CD4-positive, alpha-beta T cell treated with Interleukin-1 beta for 1 hour (primary cell): ENCODE measurements at places on chromosomes 12 and 14.
A peak's percentile ranks its signal among the peaks of the same experiment; 100 is the strongest.

GRCh38 chr12:54266852-54267251, 13.1 kb downstream of the CBX5 start:
- DNase-seq = no peak

GRCh38 chr12:47943623-47944340, 19.6 kb upstream of the TMEM106C start:
- DNase-seq = no peak

- DNase-seq = no peak
These were observed 85.5 kb downstream of the CPSF2 start for GRCh38 chr14:92207012-92207927.

DNA sequence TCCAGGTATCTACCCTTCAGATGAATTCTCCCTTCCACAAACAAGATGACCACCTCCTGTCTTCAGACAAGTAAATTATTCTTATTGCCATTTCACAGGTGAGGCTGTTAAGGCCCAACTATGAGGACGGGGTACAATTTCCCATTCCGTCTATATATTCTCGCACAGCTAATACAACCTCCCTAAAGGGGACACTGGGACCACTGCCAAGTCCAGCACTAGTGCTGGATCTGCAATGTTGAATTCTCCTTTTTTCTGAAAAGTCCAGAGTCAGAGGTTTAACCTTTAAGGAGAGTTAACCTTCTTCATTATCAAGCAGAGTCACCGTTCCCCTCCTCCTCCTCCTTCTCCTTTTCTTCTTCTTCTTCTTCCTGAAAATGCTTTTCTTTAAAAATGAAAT, 130.4 kb upstream of the PARP11 start:
- DNase-seq = no peak

- DNase-seq = no peak
These were observed 77.2 kb upstream of the DCD start for GRCh38 chr12:54725233-54725843.

- no peak for DNase-seq
These were observed 36.4 kb upstream of the AEBP2 start for GRCh38 chr12:19402743-19403431.

GRCh38 chr14:53110096-53110495, 43.0 kb downstream of the DDHD1 start:
- DNase-seq = no peak

GRCh38 chr14:103001651-103002396, 55.5 kb downstream of the CDC42BPB start:
- DNase-seq = no peak

DNA sequence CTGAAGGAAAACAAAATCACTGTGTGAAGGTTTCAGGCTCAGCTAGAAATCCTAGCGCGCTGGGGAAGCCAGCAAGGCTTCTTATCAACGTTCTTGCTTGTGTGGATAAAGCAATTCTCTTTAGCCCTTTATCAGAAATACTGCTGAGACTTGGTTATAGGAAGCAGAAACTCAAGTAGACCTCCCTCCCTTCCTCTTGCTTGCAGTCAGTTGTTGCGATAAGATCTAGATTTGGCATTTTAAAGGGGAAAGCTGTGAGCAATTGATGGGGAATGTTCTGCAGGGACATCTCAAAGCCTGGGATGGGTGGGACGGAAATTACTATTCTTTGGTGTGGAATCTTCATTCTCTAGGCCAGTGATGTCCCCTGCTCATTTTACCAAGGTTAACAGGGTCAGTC, 76.4 kb upstream of the ANO4 start:
- DNase-seq = no peak

DNA sequence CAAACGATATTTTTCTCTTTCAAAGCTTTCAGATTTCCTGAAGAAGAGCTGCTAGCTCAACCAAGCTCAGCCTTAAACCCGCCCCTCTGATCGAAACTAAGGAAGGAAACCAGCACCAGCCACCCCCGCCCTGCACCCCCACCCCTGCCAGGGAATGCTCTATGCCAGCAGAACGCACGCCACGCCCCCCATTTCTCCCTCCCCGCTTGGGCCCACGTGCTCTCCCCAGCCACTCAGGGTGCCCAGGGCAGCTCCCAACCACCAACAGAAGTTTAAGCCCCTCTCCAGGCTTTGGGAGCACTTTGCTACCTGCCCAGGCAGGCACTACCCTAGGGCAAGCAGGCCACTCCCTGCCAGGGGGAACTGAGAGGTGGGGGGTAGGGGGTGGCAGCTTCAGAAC, 18.8 kb upstream of the KRT78 start:
- DNase-seq = peak; percentile 53

DNA sequence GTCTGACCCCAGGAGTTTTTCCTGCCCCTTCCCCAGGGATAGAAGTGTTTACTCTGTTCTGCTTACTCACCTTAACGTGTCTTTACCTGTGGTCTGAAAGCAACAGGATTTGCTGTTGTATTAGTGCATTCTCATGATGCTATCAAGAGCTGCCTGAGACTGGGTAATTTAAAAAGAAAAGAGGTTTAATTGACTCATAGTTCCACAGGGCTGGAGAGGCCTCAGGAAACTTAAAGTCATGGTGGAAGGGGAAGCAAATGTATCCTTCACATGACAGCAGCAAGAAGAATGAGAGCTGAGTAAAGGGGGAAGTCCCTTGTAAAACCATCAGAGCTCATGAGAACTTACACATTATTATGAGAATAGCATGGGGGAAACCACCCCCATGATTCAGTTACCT, 240.4 kb downstream of the SNAPC1 start:
- no peak for DNase-seq

DNA sequence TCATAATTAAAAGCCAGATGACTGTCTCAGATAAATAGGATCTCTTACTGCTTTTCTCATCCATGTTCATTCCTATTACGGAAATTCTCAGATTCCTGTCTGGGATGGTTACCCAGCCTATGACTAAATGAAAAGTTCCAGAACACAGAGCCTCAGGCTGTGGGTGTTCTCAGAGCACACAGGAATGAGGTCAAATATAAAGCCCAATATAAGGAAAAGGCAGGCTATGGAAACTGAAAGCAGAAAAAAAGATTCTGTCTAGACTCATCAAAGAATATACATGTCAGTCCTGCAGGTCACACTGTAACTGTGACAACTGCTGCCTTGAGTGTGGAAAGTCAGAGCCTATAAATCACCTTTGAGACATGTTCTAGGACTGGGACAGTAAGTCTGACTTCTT, 64.3 kb downstream of the DCAF5 start:
- no peak for DNase-seq

- DNase-seq = no peak
These were observed 45.1 kb upstream of the HMGA2 start for GRCh38 chr12:65779091-65779642.

DNA sequence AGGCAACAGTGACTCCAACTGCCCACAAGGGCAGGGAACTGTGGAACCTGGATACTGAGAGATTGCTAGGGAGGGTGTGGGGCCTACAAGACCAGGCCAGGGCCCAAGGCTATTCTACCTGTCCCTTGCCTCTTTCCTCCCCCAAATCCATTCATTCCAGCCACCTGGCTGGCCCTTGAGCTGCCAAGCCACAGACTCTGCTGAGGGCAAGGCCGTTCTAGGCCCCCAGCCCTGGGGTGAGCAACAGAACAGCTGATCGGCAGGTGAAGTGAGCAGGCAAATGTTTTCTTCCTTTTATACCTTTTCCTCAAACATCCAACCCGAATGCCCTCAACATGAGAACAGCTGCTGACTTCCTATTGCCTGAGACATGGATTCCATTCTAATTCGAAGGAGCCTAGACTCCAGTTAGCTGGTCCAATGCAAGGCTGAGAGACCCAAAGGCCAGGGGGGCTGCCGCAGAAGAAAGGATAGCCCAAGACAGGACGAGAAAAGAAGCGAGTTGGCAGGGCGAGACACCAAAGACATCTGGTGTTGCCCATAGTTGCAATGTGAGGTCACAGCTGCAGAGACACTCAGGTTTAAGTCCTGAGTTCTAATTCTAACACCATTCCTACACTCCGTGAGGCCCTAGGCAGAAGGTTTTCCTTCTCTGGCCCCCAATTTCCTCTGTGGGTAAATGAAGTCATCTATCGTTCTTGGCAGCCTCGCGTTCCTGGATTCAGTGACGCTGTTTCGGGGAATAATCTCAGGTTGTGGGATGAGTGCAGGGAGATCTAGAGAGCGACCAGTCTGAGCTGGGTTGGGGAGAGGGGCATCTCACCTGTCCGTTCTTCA, 1.7 kb downstream of the C1QL4 start:
- DNase-seq = no peak

- DNase-seq = peak; percentile 89
These were observed 41.5 kb downstream of the BCL11B start for GRCh38 chr14:99230208-99231151.

DNA sequence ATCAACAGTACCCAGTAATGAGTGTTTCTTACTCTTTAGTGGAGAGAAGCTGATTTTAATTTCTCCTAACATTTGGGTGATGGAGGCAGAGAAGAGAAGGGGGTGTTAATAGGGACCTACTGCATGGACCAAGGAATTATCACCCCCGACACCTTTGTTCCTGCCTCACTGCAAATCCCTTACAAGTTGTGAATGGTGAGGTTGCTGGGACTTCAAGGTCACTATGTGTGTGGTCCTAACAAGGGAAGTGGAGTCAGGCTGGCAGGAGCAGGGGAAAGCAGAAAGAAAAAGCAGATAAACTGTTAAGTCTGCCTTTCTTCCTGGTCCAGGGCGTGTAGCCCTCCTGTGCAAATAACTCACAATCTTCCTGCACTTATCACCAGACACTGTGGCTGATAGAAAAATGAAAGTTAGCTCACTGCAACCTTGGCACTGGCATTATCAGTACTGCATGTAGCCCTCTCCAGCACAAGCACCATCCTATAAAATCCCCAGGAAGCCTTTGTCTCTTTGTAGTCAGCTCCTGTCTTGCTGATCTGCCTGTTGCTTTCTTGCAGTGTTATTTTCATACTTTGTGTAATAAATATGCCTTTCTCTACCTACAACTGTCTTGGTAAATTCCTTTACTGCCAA, 112.3 kb upstream of the DNM1L start:
- DNase-seq = no peak

DNA sequence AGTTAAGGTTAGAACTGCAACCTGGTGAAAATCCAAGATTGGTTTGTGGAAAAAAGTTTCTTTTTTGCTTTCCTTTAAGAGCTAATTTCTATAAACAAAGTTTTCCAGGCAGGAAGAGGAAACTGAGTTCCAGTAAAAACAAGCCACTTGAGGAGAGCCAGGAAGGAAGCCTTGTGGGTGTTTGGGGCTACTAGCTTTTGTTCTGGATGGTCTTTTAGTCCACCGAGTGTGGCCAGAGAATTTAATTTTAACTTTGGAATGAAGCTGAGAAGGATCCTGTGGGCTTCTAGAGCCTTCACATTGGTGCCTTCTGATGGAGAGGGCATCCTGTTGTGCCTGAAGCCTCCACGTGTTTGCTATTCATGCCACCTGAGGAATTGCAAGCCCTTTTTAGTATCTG, 327.9 kb downstream of the C12orf75 start:
- DNase-seq = no peak

GRCh38 chr12:16857456-16857923, 251.5 kb upstream of the LMO3 start:
- DNase-seq = no peak

DNA sequence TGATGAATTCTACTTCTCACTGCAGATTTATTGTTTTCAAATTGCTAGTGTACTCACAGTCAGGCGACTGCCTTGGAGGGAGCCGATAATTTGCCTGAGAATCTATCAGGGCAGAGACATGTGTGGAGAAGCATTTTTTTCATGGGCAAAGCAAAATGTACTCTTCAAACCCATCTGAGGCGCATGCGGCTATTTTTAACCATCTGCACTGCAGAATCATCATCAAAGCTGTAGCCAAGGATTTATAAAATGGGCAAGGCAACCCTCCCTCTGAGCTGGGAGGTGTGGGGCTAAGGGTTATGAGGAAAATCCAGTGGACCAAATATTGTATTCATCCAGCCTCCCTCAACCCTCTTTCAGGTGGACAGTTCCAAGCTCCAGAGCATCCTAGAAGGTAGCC, 37.7 kb downstream of the BEST3 start:
- DNase-seq = no peak
